Cerebellar cortex (tissue), 1 donor: ENCODE measurements at places on chromosomes 2 and 18.

DNA sequence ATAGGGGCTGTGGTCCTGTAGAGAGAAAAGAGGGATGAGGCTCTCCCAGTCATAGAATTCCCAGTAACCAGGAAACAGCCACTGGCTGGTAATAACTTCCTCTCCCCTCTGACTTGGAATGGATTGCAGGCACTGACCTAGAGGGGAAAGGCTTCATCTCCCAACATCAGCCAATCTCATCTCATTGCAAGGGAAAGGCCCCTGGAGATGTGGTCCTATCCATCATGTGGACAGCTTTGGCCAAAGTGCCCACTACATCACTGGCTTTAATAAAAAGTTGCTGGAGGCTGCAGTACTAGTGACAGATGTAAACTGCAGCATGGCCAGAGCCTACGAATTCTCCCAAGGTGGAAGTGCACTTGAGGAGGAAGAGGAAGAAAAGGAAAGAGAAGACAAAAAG, 820.5 kb upstream of the CELF4 start:
- DNase-seq: no peak

DNA sequence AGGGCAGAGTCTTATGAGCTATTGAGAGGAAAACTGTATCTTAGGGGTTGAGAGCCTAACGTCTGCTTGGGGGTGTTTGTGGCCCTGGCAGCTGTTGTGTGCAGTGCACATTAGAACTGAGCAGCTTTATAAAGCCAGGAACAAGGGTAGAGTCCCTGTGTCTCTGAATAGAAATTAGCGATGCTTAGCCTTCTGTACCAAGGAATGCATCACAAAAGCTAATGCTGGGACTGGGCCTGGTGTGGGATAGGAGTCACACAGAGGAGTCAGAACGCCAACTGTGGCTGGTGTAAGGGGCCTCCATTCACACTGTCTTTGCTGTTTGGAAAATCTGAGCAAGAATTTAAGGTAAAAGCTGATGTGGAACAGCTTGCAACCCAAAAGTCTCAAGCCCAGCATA, 283.2 kb downstream of the SOX11 start:
- DNase-seq: no peak

GRCh38 chr2:18436503-18437005, 123.9 kb downstream of the RDH14 start:
- DNase-seq: no peak

- DNase-seq: no peak
Observed at GRCh38 chr2:24621779-24622538, 130.9 kb downstream of the NCOA1 start.
